Effector memory CD4-positive, alpha-beta T cell (primary cell): ENCODE measurements at places on chromosomes 7 and 10.

- no peak for DNase-seq
These were observed 762.3 kb downstream of the CNTNAP2 start for GRCh38 chr7:146878901-146879300.

GRCh38 chr7:70829221-70830059 lies 302.5 kb upstream of the GALNT17 start:
- peak; percentile 15 for DNase-seq

- no peak for DNase-seq
These were observed 87.8 kb upstream of the PPP2R2D start for GRCh38 chr10:131812736-131813604.

DNA sequence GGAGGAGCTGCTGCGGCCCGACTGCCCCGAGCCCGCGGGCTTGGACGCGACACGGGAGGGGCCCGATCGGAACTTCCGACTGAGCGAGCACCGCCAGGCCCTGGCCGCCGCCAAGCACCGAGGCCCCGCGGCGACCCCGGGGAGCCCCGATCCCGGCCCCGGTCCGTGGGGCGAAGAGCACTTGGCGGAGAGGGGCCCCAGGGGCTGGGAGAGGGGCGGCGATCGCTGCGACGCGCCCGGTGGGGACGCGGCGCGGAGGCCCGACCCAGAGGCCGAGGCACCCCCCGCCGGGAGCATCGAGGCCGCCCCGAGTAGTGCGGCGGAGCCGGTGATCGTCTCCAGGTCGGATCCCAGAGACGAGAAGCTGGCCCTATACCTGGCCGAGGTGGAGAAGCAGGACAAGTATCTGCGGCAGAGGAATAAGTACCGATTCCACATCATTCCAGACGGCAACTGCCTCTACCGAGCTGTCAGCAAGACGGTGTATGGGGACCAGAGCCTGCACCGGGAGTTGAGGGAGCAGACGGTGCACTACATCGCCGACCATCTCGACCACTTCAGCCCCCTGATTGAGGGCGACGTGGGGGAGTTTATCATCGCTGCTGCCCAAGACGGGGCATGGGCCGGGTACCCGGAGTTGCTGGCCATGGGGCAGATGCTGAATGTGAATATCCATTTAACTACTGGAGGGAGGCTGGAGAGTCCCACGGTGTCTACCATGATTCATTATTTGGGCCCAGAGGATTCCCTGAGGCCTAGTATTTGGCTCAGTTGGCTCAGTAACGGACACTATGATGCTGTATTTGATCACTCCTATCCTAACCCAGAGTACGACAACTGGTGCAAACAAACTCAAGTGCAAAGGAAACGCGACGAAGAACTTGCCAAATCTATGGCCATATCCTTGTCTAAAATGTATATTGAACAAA lies 1.4 kb downstream of the OTUD1 start:
- no peak for DNase-seq

GRCh38 chr10:131183546-131184045 lies 127.9 kb downstream of the TCERG1L start:
- no peak for DNase-seq

GRCh38 chr10:14625765-14626525 lies 148.8 kb downstream of the FAM107B start:
- DNase-seq, result no peak

DNA sequence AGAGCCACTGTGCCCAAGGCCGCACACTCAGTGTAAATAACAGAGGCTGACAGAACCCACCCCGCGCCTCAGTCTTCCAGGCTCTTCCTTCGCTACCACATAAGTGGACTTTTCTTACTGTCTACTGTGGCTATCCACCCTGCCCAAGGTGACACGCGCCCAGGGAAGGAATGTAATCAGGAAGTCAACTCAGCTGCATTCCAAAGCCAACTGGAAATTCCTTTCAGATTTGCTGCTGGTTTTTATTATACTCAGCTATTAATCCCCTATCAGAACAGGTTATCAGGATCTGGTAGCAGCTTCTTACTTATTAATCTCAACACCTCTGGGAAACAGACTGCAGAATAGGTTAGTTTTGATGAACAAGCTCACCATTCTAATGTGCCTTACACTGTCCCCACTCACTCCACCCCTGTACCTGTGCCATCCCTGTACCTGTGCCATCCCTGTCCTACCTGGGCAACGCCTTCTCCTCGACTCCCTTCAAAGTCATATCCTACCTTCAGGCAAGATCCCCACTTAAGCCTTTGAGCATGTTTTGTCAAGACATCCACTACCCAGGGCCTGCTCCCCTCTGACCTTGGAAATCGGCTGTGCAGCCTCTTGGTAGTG lies 90.7 kb downstream of the NHLRC2 start:
- no peak for DNase-seq

- no peak for DNase-seq
These were observed 67.0 kb upstream of the PRLHR start for GRCh38 chr10:118662228-118663035.
